Hindlimb muscle (tissue), 1 donor: ENCODE measurements at places on chromosomes 3 and 15. TPM values are rescaled to one million over a fixed set of nuclear protein-coding genes. Genes with fewer than 3 reads are reported as not detected.

DNA sequence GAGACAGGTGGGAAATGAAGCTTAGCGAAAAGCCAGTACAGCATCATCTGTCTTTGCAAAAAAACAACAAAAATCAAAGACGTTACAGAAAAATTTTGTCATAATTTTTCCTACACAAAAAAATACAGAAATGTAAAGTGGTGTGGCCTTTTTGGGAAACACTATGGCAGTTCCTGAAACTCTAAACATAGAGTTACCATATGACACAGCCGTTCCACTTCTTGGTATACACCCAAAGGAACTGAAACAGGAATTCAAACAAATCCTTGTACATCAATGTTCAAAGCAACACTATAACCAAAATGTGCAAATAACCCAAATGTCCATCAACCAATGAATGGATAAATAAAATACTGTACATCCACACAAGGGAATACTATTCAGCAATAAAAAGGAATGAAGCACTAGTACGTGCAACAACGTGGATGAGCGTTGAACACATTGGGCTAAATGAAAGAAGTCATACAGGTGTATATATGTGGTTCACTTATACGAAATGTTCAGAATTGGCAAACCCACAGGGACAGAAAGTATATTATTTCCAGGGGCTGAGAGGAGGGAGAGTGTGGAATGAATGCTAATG, 46.8 kb downstream of the GLB1 start:
- no peak for DNase-seq

DNA sequence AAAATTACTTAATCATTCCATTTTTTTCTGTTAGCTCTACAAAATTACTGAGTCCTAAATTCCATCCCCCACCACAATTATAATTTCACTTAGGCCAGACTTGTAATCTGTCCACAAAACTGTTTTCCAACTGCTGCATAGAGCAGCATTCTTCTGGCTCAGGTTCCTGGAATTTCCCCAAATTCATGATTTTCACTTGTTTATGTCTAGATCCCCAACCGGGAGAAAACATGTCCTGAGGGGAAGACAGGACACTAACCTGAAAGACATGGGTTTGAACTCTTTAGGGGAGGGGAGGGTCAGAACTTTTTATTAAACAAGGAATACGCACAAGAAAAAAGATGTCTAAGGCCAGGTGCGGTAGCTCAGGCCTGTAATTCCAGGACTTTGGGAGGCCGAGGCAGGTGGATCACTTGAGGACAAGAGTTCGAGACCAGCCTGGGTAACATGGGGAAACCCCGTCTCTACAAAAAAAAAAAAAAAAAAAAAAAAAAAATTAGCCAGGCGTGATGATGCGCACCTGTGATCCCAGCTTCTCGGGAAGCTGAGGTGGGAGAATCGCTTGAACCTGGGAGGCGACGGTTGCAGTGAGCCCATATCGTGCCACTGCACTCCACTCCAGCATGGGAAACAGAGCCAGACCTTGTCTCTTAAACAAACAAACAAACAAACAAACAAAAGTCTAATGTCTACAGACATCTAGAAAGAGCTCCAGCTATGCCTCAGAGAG, 1.5 kb downstream of the ETFA start:
- no peak for DNase-seq

GRCh38 chr3:67937498-67938118, 283.2 kb upstream of the SUCLG2 start:
- no peak for DNase-seq

Gene PCSK6
- 9.8 TPM for polyA plus RNA-seq

Gene SHC4
- polyA plus RNA-seq, result 1.7 TPM

DNA sequence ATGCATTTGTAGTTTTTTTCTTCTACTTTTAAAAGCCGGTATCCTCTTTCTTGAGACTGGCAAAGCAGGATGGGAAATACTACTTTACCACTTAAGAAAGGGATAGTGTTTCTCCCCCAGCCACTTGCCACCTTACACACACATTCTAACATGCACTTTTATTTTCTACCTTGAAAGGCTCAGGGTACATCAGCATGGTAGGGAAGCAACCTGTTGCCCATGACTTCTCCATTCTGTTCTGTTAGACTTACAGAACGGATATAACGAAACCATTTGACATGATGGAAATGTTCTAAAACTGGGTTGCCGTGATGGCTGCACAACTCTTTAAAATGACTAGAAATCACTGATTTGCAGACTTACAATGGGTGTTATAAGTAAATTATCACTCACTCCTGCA, 405.5 kb downstream of the SHQ1 start:
- DNase-seq, result no peak

Gene ROPN1
- polyA plus RNA-seq, result not detected

DNA sequence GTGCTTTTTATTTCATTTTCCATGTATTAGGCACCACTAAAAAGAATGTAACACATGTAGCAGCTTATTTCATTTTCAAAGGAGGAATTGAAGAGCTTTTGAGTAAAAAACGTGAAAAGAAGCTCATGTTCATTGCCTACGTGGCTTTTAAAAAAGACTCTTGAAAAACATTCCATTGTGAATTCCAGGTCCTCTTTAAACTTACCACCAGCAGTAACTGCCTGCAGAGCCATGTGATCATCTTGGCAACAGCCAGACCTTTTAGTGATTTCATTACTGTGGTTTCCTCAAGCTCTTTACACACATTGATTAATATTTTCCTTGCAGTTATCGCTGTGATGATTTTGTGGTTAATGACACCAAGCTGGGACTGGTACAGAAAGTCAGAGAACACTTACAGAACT, 43.8 kb upstream of the FBXL22 start:
- peak; percentile 23 for DNase-seq

- no peak for DNase-seq
Observed at GRCh38 chr15:80439140-80439539, 35.0 kb downstream of the ARNT2 start.

DNA sequence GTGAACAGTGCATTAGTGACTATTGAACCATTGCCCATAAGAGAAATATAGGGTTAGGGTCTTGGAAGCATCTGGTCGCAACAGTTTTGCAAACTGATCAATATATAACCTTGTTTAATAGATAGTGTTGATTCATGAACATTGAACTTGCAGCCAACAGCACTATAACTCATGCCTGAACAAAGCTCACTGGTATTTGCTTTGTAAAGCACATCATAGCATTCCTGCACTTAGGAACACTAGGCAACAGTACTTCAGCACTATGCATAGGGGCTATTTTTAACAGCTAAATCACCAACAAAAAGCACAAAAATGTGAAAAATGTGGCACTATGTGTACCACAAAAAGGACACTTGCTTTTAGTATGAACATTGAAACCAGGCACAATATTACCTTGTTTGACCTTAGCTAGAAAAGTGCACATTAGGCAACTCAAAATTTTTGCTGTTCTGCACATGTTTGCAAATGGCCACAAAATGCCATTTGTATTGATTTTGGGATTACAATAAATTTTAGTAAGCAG, 68.0 kb downstream of the OXNAD1 start:
- no peak for DNase-seq

Gene KLHL40
- 206 TPM for polyA plus RNA-seq
